ENCODE measurements at places on chromosomes 5 and 9.

DNA sequence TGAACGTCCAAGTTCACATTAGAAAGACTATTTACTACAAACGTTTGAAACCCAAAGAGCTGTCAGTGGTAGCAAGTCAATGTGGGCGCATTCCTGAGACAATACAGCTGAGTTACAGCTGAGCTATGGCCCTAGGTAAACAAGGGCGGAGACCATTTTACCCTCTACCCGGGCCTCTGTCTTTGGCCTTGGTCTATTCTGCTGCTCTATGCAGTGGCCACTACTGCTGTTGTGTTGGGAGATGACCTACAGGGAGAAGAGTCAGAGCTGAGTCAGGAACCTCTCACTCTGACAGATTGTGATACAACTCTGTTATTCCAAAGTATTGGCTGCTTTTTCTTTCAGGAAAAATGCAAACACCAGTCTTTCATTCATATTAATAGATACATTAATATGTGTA is 700.6 kb downstream of the SEMA5A start:
- DNase-seq = no peak

GRCh38 chr9:18881758-18882157 is 151.3 kb downstream of the SAXO1 start:
- no peak for DNase-seq

DNA sequence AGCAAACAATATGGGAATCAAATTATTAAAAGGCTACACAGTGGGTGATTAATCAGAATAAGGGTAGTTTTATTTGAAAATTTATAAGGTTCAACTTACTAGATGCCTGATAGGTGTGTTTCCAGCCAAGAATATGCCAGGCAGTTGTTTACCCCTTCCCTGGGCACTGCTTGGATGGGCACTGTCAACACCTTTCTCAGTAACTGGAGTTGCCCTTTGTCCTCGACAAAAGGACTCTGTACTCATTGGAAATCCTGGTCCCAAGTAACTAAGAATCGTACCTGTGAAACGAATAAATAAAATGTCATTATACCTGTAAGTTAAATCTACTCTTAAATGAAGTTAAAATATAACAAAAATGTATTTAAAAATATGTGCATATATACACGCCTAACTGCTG is 15.0 kb downstream of the ANKRD34B start:
- no peak for DNase-seq

DNA sequence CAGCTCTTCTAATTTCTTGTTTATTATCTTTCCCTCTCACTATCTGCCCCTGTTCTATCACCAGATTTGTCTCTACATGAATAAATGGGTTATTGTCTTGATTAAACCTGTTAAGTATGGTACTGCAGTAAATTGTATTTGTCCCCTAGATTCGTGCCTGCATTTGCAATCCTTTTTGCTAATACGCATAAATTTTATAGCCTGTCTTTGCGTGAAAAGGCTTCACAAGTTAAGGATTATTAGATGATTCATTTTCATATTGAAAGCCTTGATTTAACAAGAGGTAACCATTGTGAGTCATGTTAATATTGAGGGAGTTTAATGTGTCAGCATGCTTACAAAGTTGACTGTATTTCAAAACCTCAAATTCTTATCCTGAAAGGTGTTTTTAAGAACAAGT is 204.6 kb downstream of the PCSK1 start:
- no peak for DNase-seq

GRCh38 chr9:129318121-129319075 is 140.3 kb upstream of the IER5L start:
- DNase-seq = no peak

GRCh38 chr9:12863618-12864017 is 88.8 kb downstream of the LURAP1L start:
- no peak for DNase-seq

- no peak for DNase-seq
Measured at GRCh38 chr5:38680094-38680825, 123.8 kb upstream of the LIFR start.

DNA sequence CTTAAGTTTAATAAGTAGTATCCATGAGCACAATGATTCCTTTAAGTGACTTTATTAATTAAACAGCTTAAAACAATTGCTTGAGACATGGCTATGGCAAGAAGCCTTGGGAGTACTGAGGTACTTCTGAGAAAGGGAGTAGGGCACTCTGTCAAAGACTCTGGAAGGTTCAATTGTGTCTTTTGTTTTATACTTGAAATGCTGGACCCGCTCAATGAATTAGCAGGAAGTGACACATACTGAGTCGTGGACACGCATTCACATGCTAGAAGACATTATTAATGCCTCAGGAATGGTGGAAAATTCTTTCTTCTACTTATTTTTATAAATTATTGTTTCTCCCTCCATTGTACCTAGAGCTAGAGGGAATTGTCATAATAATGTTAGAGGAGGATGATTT is 347.3 kb upstream of the ZNF608 start:
- DNase-seq = no peak

GRCh38 chr5:175745210-175745609 is 87.3 kb downstream of the HRH2 start:
- DNase-seq = no peak

DNA sequence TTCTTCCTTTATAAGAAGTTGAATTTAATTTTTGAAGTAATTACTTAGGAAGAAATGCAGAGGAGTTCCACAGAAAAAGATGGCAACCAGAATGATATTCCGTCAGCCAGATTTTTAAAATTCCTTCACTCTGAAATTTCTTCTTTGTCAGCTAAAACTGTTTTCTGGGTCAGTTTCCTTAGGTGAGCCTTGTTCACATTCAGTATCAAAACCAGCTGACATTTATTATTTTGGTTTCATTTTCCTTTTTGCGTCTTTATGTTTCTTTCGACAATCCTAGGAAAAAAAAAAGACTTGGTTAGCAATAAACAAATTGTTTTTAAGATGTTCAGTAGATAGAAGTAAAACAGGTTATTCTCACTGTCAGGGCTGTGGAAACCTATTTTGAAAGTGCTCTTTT is 4.1 kb upstream of the IARS1 start:
- no peak for DNase-seq

- DNase-seq = no peak
Measured at GRCh38 chr5:137935190-137935589, 45.9 kb downstream of the PKD2L2 start.

DNA sequence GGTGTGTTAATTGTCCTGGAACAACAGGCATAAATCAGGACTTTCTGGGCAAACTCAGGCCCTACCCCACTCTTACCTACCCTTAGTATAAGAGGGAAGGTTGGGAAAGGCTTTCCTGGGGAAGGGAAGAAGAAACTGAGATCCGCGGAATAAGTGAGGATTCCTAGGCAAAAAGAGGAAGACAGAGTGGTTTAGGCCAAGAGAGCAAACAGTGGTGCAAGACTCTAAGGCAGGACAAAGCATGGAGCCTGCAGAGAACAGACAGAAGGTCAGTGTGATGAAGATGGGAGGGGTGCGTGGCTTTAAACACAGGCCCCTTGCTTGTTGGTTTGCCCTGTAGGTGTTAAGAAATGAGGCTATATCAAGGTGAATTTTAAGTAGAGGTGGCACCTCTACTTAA is 69.4 kb downstream of the TMC1 start:
- DNase-seq = no peak

DNA sequence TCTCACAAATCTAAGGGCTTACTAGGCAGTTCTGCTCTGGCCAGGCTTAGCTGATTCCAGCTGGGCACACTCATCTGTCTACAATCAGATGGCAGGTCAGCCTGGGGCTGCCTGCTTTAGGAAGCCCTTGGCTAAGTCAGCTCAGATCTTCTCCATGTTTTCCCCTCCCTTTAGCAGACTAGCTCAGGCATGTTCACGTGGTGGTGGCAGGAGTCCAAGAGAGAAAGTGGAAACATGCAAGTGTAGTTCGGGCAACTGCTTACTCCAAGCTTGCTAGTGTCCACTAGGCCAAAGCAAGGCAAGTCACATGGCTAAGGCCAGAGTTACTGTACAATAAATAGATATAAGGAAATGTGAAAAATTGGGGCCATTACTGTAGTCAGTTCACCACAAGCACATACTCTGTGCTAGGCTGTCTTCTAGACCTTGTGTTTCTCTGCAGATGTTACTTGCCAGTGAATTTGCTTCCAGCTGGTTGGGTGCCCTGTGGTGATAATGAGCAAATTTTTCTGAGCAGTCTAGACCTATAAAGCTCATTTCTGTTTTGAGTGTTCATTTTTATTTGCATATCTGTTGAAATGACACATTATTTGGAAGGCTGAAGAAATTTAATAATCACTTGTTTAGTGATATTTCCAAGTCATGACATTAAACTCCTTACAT is 38.3 kb downstream of the RECK start:
- no peak for DNase-seq

DNA sequence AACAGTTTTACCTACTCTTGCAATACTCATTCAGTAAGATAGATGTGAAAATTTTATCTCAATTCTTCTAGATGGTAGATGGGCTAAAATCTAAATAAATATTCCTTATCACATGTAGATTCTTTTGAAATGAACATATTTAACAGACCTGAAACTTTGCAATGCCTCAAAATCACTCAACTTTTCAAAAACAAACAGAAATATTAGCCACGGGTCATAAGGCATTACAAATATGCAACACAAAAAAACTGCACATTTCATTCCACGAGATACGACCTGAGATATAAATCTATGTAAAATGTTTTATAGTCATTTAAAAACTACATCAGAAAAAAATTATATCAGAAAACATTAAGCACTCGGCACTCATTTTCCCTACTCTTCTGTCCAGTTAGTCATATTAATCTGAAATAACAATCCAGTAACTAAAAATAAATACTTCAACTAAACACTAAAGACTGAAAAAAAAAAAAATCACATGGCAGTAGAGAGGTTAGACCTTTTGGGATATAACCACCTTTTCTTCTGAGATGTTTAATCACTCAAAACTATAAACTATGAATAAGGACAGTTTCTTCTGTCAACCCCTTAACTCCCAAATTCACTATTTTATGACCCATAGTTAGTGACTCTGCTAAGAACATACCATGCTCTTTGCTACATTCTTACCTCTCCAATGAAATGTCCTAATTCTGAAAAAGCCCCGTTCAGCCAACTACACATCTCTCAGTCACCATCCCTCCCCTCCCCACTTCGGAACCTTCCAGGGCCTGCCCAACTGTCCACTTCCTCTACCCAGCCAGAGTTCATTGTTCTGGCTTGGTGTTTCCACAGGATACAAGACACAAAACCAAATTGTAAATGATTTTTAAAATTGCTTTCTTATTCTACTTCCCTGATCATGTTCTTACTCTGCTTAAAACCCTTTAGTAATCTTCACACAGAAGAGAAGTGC is 6.4 kb downstream of the HOMER1 start:
- DNase-seq = no peak

DNA sequence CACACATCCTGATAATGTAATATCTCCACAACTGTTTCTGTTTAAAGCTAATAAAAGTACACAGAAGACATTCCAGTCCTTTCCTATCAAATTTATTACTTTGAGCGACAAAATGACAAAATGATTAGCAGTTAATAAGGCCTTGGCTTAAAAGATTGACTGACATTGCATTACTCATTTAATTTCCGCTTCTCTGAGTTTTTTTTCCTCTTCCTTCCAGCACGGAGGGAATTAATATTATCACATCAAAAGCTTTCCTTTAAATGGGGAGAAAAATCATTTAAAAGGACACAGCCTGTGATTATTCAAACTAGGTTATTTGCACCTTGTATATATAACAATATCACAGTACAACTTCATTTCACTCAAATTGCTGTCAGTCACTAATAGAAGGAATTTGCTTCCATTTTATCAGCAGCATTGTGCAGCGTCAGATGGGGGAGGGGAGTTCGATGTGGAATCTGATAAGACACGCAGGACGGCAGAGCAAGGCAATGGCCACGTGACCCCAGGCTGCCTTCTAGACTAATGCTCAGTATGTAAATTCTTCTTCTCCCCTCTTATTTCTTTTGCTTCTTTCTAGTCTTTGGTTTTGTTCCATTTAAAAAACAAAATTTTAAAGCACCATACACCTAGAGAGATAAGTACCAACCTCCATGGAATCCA is 400.5 kb downstream of the IRX1 start:
- no peak for DNase-seq

DNA sequence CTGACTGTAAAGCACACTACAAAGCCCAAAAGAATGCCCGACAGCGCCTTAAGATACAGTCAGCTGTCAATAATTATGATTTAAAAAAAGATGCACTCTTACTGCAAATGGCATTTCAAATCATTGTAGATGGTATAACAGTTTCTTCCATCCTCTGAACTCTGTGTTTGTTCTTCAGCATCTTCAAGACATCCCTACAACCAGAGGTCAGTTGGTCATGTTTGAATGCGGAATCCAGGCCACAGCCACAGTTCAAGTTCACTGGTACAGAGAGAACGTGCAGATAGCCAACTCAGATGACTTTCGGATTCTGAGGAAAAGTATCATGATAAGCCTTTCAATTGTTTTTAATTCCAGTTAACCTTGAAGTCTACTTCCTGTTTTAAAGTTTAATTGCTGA is 8.7 kb upstream of the MYOT start:
- DNase-seq = no peak

- peak; percentile 23 for DNase-seq
Measured at GRCh38 chr9:135939351-135940265, 21.6 kb downstream of the UBAC1 start.

DNA sequence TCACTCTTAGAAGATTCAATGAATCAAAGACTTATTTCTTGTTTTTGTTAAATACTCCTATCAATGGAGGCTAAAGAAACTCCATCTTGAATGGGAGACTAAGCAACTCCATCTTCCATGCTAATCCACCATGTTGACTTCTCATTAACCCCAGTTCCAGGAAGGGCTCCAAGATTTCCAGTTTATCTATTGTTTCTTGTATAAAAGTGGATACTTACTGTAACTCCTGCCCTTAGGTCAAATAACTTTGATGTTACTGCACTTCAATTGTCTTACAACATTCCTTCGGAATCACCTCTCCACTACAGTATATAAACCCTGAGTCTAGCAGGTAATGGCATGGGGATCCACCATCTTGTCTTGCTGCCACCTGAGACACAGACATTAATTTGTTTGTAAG is 63.0 kb downstream of the PUM3 start:
- DNase-seq = no peak

- no peak for DNase-seq
Measured at GRCh38 chr5:137995749-137996128, 37.1 kb downstream of the FAM13B start.

DNA sequence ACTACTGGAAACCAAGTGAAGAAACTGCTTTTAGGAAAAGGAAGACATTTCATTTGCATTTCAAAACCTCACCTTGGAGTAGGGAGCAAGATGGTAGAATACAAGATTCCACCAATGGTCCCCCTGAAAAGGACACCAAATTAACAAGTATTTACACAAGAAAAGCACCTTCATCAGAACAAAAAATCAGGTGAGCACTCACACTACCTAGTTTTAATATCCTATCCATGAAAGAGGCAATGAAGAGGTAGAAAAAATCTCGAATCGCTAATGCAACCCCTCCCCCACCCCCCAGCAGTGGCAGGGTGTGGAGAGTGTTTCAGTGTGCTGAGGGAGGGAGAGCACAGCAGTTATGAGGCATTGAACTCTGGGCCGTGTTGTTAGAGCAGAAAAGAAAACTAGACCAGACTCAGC is 1397.0 kb upstream of the C9orf72 start:
- no peak for DNase-seq
